ENCODE measurements at places on chromosomes 1 and 21. TPM values are rescaled to one million over a fixed set of nuclear protein-coding genes. Genes with fewer than 3 reads are reported as not detected.

FCRLB gene
- polyA plus RNA-seq: 0.70 TPM

FAM151A gene
- polyA plus RNA-seq: not detected

CLIC4 gene
- 133 TPM for polyA plus RNA-seq

LCE1E gene
- polyA plus RNA-seq: not detected

S100A7 gene
- not detected for polyA plus RNA-seq

TMEM201 gene
- polyA plus RNA-seq: 9.2 TPM

LRRC8C gene
- 0.78 TPM for polyA plus RNA-seq

ZNF683 gene
- not detected for polyA plus RNA-seq

FLG2 gene
- polyA plus RNA-seq: not detected

CNKSR1 gene
- 7.8 TPM for polyA plus RNA-seq

B3GALT5 gene
- polyA plus RNA-seq: 0.50 TPM

KLF17 gene
- not detected for polyA plus RNA-seq

ELOA gene
- polyA plus RNA-seq: 20.0 TPM

SPATA46 gene
- polyA plus RNA-seq: not detected

NBPF20 gene
- 6.8 TPM for polyA plus RNA-seq

ARHGEF10L gene
- 142 TPM for polyA plus RNA-seq

OR10J5 gene
- not detected for polyA plus RNA-seq

LYPD8 gene
- polyA plus RNA-seq: not detected

FPGT gene
- polyA plus RNA-seq: 6.4 TPM

KIF17 gene
- 8.7 TPM for polyA plus RNA-seq

IQCC gene
- polyA plus RNA-seq: 5.6 TPM

GPR25 gene
- polyA plus RNA-seq: not detected

TCHHL1 gene
- polyA plus RNA-seq: not detected

DDR2 gene
- 0.76 TPM for polyA plus RNA-seq

VWA5B1 gene
- 0.82 TPM for polyA plus RNA-seq

PLA2G2D gene
- not detected for polyA plus RNA-seq

IGSF9 gene
- 10.7 TPM for polyA plus RNA-seq

DNAJC6 gene
- polyA plus RNA-seq: 47.8 TPM

B3GALNT2 gene
- 29.0 TPM for polyA plus RNA-seq

PIGM gene
- 3.8 TPM for polyA plus RNA-seq

OLIG2 gene
- polyA plus RNA-seq: 0.84 TPM

TRNP1 gene
- polyA plus RNA-seq: 17.2 TPM

PLEKHN1 gene
- 0.28 TPM for polyA plus RNA-seq

ITLN2 gene
- polyA plus RNA-seq: not detected

OR2L5 gene
- polyA plus RNA-seq: 0.10 TPM

LZIC gene
- polyA plus RNA-seq: 57.2 TPM

MSH4 gene
- 0.43 TPM for polyA plus RNA-seq

TAS1R1 gene
- not detected for polyA plus RNA-seq

CYP2J2 gene
- not detected for polyA plus RNA-seq

TEDDM1 gene
- not detected for polyA plus RNA-seq

MAP1LC3C gene
- 0.50 TPM for polyA plus RNA-seq

All from neural cell (in vitro differentiated cells).